ENCODE measurements at places on chromosomes 1 and 21.

GRCh38 chr1:58094221-58094620, 452.3 kb downstream of the OMA1 start:
- DNase-seq, result no peak

DNA sequence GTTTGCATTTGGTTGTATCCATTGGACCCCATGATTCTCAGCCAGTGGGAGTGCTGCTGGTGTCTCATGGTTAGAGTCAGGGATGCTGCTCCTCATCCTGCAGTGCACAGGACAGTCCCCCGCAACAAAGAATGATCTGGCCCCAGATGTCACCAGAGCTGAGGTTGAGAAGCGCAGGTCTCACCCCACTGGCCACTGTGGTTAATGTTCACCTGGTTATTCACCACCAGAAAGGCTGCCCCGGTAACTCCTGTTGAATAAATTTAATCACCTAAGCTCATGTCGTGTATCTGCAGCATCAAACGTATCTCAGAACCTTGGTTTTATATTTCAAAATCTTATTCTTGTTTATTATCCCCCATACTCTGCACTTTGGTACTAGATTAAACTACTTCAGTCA, 75.8 kb downstream of the ATP5PO start:
- DNase-seq, result no peak

- DNase-seq, result no peak
These were observed 28.7 kb downstream of the SYNJ1 start for GRCh38 chr21:32698971-32699693.

DNA sequence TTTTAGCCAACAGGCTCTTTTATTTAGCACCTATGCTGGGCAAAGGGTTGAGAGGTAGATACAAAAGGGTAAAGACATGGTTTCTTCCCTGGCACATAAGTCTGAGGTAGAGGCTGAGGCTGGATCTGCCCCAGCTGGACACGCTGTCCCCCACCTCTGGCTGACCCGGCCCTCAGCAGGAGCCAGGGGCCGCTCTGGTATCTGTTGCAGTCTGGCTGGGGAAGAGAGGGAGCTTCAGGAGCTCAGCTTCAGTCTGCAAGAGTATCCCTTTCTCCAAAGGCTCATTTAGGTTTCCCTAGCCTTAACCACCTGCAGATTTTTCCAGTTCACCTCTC, 14.2 kb downstream of the BLACAT1 start:
- DNase-seq, result no peak

DNA sequence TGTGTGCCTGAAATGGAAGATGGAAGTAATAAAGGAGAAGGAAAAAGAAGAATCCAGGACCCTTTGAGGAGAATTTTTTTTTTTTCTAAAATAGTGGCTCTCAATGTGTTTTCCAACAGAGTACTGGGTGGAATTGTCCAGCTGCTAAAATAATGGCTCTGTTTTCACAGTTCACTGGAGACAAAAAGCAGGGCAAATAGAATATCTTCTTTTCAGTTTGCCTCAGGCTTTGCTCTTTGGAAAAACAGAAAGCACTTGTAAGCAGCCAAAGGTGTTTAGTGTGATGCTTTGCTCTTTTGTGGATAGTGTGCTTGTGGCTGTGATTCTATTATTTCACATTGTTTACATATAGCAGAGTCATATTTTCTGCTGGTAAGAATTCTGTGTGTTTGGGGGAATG, 77.4 kb upstream of the MROH9 start:
- DNase-seq, result no peak

GRCh38 chr1:30879126-30879786, 29.3 kb downstream of the SDC3 start:
- no peak for DNase-seq

GRCh38 chr1:1165485-1165884, 8.2 kb upstream of the TTLL10 start:
- no peak for DNase-seq

DNA sequence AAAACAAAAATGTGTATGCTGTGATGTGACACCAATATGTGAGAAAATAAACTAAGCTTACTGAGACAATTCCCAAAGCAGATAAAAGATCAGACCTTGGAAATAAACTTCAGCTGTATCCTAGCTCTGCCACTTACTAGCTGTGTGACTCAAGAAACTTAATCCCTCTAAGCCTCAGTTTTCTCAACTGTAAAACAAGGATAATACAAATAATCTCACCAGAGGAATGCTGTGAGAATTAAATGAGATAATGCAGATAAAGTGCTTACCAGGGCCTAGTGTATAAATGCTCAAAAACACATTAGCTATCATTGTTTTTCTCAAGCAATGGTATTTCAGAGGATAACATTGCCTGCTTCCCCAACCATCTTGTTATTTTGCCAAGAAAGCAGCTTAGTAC, 2.1 kb downstream of the HEATR1 start:
- no peak for DNase-seq

GRCh38 chr1:163650624-163651023, 328.9 kb downstream of the NUF2 start:
- DNase-seq, result no peak
